Right cardiac atrium (tissue), 5 donors: ENCODE measurements at places on chromosomes 2 and 18. TPM values are rescaled to one million over a fixed set of nuclear protein-coding genes. Genes with fewer than 3 reads are reported as not detected.

VWA3B gene
- 0.28 TPM for total RNA-seq

INPP5D gene
- total RNA-seq = 6.9 TPM

FOXI3 gene
- not detected for total RNA-seq

HOXD11 gene
- not detected for total RNA-seq

CXCR1 gene
- 0.82 TPM for total RNA-seq

ARHGAP25 gene
- total RNA-seq = 7.8 TPM

SCLY gene
- 9.4 TPM for total RNA-seq

RBKS gene
- 3.9 TPM for total RNA-seq

SLC9A2 gene
- total RNA-seq = not detected

TUBA4B gene
- not detected for total RNA-seq

DPP10 gene
- not detected for total RNA-seq

- no peak for DNase-seq
These were observed 101.0 kb downstream of the GPD2 start for GRCh38 chr2:156537141-156537540.

DNA sequence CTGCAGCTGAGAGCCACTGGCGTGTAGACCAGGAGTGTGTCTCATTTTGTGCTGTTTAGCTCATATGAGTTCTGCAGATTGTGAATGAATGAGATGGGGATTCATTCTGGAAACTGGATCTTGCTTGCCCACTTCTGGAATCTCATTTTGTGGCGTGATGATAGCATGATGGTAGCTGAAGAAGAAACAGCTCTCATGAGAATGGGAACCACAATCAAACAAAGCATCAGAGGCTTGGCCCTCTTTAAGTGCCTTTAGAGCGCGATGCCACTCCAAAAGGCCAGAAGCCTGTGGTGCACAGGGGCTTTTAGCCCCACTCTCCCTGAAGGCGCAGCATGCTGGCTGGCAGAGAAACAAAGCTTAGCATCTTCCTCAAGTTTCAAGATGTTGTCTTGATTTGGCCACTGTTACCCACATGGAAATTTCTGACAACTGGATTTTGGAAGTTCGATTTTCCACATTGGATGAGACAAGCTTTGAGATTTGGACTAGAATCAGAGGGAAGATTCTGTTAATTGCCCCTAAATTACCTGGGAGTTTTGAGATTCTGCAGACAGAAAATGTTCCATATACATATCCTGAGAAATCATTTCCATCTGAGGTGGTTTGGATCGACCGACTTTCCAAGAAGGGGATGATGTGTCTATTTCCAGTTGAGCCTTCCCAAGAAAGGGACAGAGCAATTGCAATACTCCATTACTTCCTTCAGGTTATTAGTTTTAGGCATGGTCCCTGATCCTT is 234.5 kb downstream of the VAPA start:
- DNase-seq = no peak

DNA sequence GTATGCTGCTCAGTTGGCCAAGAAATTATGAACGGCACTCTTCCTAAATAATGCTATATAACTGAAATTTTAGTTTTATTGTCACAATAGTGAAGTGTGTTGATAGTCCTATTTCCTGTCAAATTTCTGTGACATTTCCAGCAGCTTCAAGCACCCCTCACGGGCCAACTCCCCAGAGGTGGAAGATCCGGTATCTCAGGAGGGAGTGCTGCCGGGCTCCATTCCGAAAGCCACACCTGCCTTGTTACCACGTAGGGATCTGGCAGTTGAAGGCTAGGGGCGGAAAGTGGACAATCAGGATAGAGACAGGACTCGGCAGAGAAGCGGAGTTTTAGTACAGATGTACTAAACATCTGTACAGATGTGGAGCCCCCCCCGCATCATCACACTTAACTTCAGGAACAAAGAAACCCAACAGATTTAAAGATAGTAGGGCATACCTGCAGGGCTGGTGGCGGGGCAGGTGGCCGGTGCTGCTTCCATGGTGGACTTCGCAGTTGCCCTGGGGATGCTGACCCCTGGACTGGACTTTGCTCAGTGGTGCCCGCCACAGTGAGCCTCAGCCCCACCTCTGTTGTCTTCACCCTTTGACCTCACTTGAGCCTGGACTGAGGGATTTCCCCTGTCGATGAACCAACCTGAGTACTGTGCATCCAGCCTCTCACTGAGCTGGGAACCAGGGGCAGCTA is 22.3 kb downstream of the ASAP2 start:
- DNase-seq = no peak

DNA sequence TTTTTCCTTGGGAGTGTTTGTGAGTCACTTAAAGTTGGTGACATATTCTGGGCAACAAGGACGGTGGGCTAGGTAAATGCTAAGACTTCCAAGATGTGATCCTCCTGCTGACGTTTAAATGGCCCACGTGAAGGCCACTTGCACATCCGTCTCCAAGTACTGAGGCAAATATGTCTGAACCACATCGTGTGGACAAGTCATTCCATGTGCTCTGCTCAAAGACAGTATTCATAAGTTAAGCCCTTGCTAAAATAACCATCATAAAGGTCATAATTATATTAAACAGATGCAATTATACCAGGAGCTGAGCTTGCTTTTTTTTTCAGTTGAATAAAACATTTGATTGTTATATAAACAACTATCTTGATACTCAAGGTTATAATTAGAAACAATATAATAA is 44.8 kb downstream of the SPP2 start:
- no peak for DNase-seq

DNA sequence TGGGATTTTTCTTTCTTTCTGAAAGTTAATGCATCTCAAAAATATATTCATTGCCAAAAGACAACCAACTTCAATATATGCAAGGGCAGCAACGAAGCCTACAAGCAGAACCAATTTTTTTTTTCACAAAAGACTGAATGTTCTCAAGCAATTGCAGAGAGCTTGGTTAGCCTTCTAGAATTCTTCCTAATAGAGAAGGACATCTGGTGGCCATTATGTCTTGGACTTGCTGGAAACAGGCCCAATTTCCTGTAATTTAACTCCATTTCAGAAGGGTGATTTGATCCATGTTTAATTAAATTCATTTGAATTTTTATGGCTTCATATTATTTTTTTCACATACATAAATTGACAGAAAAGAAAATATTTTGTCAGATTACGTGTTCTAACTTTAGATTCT is 208.0 kb downstream of the TPGS2 start:
- no peak for DNase-seq

DNA sequence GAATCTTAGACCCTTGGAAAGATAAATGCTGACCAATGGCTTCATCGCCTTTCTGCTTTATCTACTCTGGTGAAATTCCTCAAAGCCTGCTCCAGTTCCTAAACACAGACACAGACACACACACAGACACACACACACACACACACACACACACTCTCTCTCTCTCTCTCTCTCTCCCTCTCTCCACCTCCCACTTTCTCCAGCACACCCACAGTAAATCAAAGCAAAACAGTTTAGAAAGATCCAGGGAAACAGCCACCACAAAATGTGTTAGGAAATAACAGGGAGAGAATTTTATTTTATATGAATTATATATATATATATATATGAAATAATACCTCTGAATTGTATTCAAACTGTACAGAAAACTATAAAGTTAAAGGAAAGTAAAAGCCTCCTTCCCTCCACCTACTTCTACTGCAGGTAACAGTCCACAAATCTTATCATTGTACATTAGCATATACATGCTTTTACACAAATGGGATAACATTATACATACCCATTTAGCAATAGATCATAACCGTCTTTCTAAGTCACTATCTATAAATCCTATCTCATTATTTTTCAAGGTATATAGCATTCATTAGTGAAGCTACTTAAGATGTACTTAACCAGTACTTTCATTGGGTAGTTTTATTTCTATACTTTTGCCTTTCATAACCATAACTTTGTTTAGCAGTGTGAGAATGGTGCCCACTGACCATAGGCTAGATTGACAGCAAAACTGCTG is 38.5 kb downstream of the MREG start:
- DNase-seq = no peak

- DNase-seq = no peak
These were observed 217.1 kb downstream of the AGAP1 start for GRCh38 chr2:235710933-235711332.

- DNase-seq = no peak
These were observed 35.4 kb upstream of the MYO3B start for GRCh38 chr2:170142502-170142901.

DNA sequence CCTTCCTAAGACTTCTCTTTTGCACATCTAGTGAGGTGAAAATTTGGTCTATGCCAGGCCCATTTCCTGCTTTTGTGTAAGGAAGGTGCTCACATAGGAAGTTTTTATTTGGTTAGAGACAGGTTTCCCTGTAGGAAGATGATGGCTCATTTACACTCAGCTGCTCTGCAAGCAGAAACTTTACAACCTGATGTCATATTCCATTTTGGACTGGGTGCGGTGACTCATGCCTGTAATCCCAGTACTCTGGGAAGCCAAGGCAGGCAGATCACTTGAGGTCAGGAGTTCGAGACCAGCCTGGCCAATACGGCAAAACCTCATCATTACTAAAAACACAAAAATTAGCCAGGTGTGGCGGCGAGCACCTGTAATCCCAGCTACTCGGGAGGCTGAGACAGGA is 35.8 kb downstream of the CASP10 start:
- no peak for DNase-seq

DNA sequence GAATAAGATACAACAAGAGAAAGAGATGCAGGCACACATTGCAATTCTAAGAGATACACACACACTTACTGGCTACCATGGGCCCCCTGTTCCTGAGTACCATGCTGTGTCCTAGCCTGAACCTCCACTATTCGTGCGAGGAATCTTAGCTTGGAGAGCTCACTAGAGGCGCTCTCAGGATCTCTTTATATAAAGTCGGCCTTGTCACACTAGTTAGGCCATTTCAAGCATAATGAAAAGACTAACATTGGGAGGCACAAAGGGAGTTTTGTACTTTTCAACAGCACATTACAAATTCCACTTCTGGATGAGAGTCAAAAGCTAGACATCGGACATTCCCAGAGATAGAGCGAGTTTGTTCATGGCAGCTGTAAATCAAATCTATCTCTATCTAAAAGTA is 365.2 kb downstream of the DSEL start:
- DNase-seq = no peak

DNA sequence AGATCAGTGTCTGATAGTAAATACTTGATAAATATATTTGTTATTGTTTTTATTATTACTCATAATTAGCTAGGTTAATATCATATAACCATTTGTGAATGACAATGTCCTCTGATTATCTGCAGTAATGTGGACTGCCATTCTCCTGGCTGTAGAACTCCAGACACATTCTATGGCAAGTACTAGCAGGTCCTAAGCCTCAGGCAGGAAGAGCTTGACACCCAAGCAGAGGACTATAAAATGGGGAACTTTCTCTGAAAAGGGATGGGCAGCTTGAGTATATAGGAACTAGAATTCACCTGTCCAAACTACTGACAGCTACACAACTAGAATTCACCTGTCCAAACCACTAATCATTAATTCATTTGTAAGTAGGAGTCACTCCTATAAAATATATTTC is 649.4 kb downstream of the CPS1 start:
- no peak for DNase-seq

- no peak for DNase-seq
These were observed 123.9 kb upstream of the CCDC150 start for GRCh38 chr2:196515608-196516007.

DNA sequence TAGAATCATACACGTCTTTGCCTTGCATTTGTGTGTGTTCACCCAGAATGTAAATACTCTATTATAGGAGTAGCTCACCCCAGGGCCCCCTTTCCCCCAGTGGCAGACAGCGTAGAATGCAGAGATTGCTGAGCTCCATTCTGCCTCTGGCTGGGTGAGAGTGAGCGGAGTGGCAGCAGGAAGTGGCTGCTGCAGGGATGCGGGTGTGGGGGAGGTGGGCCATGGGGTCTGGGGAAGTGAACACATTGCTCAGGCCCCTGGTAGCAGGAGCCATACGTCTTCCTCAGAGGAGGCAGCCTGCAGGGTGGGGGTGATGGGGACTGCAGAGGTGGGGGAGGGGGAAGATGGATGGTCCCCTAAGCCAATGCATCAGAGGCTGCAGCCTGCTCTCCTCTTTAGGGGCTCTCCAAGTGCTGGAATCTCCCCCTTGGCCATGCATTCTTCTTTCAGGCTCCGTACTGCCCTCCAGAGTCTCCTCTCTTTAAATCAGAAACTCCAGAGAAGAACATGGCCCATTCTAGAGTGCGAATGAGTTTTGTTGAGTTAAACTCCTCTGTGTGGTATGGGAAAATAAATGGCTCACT is 72.2 kb downstream of the CELF4 start:
- DNase-seq = no peak

- DNase-seq = no peak
These were observed 630.9 kb downstream of the NYAP2 start for GRCh38 chr2:226030369-226030768.

DNA sequence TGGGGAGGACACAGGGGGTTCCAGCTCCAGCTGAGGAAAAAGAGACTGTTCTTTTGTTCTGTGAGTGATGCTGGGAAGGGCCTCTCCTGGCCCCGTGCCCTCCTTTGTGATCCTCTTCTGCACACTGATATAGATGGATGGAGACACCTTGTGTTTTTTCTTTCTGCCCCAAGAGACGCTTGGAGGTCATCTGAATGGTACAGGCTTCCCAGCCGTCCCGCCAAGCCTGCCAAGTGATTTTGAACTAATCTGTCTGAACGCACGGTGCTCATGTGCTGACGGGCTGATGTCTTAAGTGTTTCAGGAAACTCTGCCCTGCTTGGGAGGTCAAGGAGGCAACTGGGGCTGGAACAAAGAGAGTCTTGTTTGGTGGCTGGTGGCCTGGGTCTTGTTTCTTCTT is 57.5 kb downstream of the KIF5C start:
- DNase-seq = no peak

DNA sequence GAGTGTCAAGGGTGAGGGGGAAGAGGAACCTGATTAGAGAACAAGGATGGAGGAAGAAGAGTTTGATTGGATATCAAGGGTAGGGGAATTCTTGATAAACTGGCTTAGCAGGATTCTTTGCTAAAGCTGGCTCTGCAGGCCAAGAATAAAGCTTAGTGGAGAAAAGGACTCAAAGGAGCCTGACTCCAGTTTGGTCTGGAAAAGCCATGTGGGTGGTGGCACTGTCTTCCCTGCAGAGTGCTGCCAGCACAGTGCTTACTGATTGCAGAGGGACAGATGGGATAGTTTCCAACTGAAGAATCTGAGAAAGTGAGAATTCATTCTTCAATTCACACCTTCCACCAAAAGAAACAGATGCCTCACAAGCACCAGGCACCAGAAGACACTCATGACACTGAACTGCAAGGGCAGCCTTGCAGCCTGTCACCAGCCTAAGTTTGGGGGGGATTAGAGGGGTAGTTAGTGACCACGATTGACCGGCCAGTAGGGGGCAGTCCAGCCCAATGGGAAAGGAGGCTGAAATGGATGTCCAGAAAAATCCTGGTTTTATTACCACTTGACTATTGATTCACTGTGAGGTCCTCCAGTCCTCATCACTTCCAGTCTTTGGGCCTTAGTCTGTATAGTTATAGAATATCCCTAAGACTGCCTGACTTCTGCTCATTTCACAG is 334.5 kb downstream of the SMAD2 start:
- DNase-seq = no peak

- no peak for DNase-seq
These were observed 53.4 kb downstream of the CHN1 start for GRCh38 chr2:174951745-174952144.
